ENCODE measurements at places on chromosomes 16 and 17.
A peak's percentile ranks its signal among the peaks of the same experiment; 100 is the strongest.

- DNase-seq, result no peak
Observed at GRCh38 chr16:27462846-27463682, 61.1 kb downstream of the IL21R start.

DNA sequence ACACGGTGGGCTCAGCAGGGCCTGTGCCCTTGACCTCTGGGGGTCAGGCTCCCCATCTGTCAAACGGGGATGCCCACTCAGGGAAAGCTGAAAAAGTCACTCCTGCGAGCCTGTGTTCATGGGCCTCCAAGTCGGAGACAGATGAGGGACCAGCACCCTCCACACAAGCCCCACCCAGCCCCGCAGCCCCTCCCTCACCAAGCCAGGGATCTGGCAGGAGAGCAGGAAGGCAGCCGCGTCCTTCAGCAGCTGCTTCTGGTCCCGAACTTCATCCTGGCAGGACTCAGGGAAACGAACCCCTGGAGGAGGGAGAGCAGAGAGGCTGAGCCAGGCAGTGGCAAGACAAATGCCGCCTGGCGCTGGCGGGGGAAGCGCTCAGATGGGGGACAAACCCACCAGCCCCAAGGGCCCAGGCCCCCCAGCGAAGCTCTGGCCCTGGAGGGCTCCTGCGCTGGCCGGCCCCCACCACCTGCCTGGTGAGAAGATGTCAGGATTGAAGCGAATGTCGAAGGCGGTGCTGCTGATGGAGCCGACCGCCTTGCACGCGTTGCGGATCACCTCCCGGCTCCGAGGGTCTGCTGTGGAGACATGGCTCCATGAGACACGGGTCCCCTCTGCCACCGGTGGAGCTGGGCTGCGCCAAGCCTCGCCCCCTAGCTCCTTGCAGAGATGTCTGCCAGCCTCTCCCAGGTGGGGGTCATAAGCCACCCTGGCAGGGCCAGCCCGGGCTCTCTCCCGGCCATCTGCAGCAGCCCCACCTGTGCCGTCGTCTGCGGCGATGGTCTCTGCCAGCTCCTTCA is 15.4 kb downstream of the CLUH start:
- DNase-seq, result no peak

- no peak for DNase-seq
Observed at GRCh38 chr17:80526116-80526910, 18.3 kb upstream of the RPTOR start.

- DNase-seq, result no peak
Observed at GRCh38 chr17:81961087-81961511, at the start of gene NOTUM. Gene NOTUM (minus strand): TSS chr17:81961187. CDS start chr17:81960909, 278 bp downstream.

DNA sequence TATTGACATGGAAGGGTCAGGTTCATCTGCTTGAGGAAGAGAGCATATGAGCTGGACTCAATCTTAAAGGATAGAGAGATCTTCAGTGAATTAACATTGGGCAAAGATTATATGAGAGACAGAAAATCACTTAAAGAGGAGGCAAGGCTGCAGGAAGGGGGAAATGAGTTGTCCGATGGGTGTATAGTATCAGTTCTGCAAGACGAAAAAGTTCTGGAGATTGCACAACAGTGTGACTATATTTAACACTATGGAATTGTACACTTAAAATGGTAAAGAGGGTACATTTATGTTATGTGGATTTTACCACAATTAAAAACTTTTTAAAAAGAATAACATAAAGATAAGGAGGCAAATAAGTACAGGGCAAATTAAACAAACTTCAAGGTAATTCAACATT is 80.7 kb downstream of the HELZ start:
- no peak for DNase-seq

GRCh38 chr17:52147872-52148271 is 10.6 kb downstream of the CA10 start:
- no peak for DNase-seq

GRCh38 chr16:31213342-31213741 is 577 bp upstream of the TRIM72 start:
- no peak for DNase-seq

GRCh38 chr16:67928147-67928546 is 3.5 kb downstream of the CTRL start:
- no peak for DNase-seq

- no peak for DNase-seq
Observed at GRCh38 chr16:69089091-69089910, 16.2 kb upstream of the HAS3 start.

DNA sequence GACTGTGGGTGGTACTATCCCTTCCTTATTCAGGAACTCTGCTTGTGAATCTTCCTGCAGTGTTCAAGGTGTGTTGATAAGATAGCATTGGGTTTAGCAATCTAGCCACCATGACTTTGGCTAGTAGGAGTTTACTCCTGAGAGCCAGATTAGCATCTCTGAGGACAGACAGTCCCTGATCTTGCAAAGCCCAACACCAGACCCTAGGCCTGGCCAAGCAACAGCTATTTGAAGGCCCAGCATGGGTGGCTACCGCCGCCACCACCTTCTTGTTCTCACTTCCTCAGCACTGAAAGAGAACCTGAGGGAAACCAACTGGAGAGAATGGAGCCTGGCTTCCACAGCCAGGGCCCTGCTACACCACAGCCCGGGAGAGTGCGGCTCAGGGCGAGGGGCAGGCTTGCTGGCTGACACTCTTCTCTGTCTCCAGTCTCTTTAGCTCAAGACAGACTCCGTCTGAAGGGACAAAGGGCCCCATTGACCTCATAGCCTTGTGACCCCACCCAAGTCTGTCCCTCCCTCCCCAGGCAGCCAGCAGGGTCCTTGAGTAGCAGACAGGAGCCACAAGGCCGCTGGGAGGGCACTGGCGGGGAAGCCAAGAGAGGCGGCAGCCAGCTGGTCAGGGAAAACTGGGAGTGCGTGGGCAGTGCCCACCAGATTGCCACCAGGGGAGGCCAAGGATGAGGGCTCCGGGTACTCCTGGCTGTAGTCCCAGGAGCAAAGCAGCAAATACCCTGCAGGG is 10.9 kb upstream of the ARHGAP23 start:
- DNase-seq, result no peak

DNA sequence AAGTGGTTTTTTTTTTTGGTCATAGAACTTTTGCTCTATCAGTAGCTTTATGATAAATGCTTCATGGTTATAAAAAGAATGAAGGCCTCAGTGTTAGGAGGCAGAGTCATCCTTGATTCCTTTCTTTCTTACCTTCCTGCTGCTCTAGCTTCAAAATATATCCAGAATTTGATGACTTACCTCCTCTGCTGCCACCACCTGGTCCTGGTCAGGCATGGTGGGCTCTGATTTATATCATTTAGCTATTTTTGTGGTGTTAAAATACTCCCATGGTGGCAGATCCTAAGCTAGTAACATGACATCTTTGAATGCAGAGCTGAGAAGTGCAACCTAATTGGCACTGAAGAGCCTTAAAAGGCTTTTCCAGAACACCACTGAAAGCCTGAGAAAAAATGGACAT is 508.8 kb upstream of the CDH8 start:
- DNase-seq, result no peak

- DNase-seq, result no peak
Observed at GRCh38 chr17:55167024-55167725, 97.6 kb upstream of the HLF start.

- DNase-seq, result no peak
Observed at GRCh38 chr17:79888811-79889634, 49.8 kb upstream of the CBX4 start.

DNA sequence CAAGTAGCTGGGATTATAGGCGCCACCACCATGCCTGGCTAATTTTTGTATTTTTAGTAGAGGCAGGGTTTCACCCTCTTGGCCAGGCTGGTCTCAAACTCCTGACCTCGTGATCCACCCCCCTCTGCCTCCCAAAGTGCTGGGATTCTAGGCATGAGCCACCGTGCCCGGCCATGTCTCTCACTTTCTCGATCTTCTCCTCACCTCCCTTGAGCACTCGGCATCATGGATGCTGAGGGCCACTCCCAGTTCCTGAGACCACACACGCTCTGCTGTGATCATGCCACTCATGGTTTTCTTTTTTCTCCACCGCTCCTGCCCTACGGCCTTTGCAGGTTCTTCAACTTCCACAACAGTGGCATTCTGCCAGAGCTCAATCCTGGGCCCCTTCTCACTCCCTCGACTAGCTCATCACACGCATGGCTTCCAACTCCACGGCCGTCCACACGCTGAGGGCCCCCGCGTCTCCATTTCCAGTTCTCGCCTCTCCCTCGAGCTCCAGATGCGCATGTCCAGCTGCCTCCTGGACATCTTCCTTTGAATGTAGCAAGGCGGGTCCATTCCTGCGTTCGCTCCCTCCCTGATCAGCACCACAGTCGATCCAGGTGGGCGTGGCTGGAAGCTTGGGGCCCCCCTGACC is 5.5 kb upstream of the NCBP3 start:
- no peak for DNase-seq

DNA sequence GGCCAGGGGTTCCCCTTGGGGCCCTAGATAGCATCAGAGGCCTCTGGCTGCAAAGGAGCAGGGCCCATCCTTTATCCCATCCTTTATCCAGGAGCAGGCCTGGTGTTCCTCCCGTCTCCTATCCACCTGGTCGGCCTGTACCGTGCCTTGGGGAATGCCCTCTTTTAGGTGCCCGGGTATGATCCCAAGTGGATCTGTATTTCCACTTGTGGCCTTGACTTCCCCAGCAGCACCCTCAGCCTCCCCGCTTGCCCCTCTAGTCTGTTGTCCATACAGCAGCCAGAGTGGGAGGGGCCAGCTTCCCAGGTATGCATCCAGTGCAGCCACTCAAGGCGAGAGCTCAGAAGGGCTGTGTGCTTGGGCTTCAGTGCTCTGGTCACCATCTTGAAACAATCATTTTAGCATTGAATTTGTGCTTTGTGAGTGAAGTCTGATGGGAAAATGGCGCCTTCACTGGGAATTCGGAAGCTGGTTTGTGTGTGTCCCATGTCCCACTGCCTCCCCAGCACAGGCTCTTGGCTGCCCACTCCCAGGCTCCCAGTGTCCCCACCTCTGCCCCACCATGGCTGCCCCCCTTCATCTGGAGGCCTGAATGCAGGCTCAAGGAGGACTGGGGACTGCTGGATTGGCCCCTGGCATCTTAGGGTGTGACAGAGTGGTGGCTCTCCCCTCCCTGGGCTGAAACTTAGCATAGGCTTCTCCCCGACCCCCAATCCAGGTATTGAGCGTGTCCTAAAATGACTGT is 3.3 kb upstream of the RNF112 start:
- no peak for DNase-seq

DNA sequence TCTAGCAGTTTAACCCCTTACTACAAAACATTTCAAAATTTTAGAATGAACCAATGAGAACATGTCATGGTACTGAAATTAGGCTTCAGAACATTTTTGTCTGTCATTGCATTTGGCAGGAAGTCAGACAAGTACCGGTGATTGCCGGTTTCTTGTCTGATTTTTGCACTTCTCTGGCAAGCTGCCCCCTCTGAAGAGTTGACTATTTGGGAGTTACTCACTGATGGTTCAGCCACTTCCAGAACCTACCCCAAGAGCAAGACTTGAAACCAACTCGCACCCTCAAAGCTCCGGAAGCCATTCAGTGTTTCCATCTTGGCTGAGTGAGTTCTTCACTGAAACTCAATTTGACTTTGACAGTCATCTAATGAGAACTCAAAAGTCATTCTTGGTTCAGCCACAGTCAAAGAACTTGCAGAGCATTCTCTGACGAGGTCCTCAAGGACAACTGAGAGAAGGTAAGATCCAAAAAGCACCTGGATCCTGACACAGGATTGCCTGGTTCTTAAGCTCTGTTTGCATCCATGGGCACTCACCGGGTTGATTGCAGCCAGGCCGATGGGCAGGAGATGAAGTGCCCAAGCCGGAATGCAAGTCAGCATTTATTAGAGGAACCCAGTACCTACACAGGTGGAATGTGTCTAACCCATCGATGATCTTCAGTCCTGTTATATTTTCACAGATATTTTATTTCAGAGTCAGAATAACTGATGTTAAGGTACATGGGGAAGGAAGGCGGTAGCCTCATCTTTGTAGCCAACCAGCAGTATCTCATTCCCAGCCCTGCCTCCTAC is 93.6 kb downstream of the USP22 start:
- DNase-seq, result no peak

DNA sequence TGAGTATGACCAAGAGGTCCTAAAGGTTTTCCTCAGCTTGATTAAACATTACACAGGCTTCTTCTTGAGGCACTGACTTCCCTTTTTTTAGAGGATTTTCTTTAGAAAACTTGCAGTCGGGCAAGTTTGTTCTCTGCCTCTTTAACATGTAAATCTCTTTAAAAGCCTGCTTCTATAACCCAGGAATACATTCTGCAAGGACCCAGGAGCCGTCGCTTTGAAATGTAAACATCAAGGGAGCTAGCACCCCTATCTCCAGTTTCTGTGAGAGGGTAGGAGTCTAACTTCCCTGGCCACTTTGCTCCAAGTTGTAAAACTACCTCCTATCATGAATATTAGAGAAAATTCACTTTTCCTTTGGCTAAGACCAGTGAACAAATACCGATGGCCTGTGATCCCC is 201.5 kb upstream of the CPHXL start:
- no peak for DNase-seq

DNA sequence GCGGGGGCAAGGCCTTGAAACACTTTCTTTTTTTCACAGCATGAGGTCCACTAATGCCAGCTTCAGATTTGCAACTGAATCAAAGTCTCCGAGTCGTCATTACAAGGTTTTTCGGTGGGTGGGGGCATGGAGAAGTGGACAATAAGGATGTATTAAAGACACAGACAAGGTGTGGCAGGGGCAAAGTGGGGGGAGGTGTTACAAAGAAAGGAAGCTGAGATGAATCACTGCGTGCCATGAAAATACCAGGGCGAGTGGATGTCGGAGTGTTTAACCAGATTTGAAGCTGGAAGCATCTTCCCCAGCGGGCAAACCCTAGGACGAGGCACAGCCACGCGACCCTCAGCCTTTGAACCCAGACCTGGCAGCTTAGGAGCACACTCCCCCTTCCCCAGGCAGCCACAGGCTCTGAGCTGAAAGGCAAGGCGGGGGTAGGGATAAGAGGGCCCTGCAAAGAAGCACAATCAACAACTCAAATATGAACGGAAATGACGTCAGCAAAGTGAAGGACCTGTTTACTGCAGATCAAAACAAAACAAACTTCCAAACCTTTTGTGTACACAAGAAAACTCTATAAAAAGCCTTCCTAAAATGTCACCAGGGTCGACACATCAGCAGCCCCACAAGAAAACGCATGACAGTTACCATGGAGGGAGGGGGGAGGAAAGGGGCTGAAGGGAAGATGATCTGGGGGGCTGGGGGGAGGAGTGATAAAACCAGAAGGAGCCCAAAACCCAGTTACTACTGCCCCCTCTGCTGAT is 5.6 kb upstream of the ZFHX3 start:
- DNase-seq, result no peak

- peak; percentile 27 for DNase-seq
Observed at GRCh38 chr16:69930117-69930776, 20.9 kb upstream of the CLEC18A start.

Measured in activated T-cell treated with anti-CD3 and anti-CD28 coated beads, Interleukin-2, amount 50 U/mL, for 4 hours (primary cell).